ENCODE measurements at places on chromosomes 4 and X. TPM values are rescaled to one million over a fixed set of nuclear protein-coding genes. Genes with fewer than 3 reads are reported as not detected.

DNA sequence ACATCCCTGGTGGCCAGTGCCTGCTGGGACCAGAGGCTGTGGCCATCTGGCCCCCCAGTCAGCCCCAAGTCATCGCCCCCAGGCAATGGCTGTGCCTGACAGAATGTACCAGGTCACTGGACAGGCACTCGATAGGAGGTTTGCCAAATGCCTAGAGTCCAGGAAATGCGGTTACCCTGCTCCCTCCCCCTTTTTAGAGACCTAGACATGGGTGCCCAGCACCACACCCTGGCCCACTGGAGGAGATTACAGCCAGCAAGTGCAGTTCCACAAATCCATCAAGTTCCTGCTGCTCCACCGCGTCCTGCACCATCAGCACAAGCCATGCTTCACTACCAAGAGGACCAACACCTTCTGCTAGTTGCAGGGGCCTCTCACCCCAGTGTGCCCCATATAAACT, 16.2 kb upstream of the ZFX start:
- peaks cover 13% of the 10 kb centered on the region for H3K4me1 ChIP-seq
- no peak overlapping the region for H3K4me3 ChIP-seq
- no peaks in the 10 kb centered on the region for H3K27me3 ChIP-seq
- H3K27ac ChIP-seq: no peak overlapping the region

DNA sequence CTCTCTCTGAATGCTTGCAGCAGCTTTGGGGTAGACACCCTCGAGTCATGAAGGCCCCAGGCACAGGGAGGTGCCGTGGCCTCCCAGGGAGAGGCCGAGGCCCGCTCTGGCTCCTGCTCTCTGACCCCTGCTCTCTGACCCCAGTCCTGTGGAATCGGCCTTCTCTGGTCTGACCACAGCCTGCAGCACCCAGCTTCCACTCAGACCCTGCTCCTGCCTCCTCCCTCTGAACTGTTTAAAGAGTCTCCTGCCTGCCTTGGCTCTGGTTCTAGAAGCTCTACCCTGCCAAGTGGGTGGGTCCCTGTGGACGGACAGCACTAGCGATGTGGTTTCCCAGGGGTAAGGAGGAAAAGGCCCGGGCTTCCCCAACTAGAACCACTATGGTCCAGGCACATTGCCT, 78.2 kb upstream of the TMEM150C start:
- no peaks in the 10 kb centered on the region for H3K4me1 ChIP-seq
- H3K36me3 ChIP-seq: no peaks in the 10 kb centered on the region
- no peak overlapping the region for H3K27ac ChIP-seq
- no peak overlapping the region for H3K4me3 ChIP-seq

- H3K4me1 ChIP-seq: no peaks in the 10 kb centered on the region
- H3K36me3 ChIP-seq: no peaks in the 10 kb centered on the region
- H3K27ac ChIP-seq: no peak overlapping the region
Observed at GRCh38 chrX:149296092-149296491, 209.0 kb downstream of the IDS start.

- peak; percentile 54 for DNase-seq
- peak overlapping the region; percentile 86 for H3K4me3 ChIP-seq
- no peak overlapping the region for H3K27ac ChIP-seq
- H3K27me3 ChIP-seq: peaks cover 21% of the 10 kb centered on the region
- peaks cover 16% of the 10 kb centered on the region for H3K4me1 ChIP-seq
Observed at GRCh38 chr4:153465615-153466080, 512 bp upstream of the TMEM131L start.

GRCh38 chr4:134018846-134019245, 182.7 kb downstream of the PABPC4L start:
- no peaks in the 10 kb centered on the region for H3K36me3 ChIP-seq
- no peak for DNase-seq
- no peaks in the 10 kb centered on the region for H3K4me1 ChIP-seq
- H3K4me3 ChIP-seq: no peak overlapping the region
- no peaks in the 10 kb centered on the region for H3K27me3 ChIP-seq

DNA sequence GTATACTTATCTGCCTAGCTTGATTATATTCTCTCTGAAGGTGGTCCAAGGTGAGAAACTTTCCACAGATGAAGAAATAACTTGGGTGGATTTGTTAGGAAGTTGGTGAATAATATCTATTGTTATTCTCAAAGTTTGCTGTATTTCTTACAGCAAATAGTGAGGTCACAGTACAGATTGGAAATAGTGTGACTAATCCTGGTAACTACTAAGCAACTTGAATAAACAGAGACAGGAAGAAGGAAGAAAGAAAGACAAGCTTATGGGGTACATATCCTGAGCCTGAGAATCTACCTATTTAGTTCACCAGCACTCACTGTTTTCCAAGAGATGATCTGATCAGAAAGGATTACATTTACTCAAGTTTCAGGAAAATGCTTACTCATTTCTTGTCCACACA, 1416.1 kb downstream of the RPA4 start:
- no peak for DNase-seq
- peaks cover under 1% of the 10 kb centered on the region for H3K4me1 ChIP-seq
- H3K27ac ChIP-seq: no peak overlapping the region
- no peaks in the 10 kb centered on the region for H3K36me3 ChIP-seq
- no peaks in the 10 kb centered on the region for H3K27me3 ChIP-seq

GRCh38 chr4:67658302-67658701, 42.7 kb downstream of the UBA6 start:
- H3K4me1 ChIP-seq: no peaks in the 10 kb centered on the region
- no peak overlapping the region for H3K4me3 ChIP-seq
- H3K36me3 ChIP-seq: peaks cover 45% of the 10 kb centered on the region

GRCh38 chr4:498328-498904, 540 bp downstream of the ZNF721 start:
- no peak overlapping the region for H3K27ac ChIP-seq
- H3K36me3 ChIP-seq: peaks cover 5% of the 10 kb centered on the region
- peak overlapping the region; percentile 86 for H3K4me3 ChIP-seq
- no peaks in the 10 kb centered on the region for H3K27me3 ChIP-seq
- DNase-seq: no peak

DNA sequence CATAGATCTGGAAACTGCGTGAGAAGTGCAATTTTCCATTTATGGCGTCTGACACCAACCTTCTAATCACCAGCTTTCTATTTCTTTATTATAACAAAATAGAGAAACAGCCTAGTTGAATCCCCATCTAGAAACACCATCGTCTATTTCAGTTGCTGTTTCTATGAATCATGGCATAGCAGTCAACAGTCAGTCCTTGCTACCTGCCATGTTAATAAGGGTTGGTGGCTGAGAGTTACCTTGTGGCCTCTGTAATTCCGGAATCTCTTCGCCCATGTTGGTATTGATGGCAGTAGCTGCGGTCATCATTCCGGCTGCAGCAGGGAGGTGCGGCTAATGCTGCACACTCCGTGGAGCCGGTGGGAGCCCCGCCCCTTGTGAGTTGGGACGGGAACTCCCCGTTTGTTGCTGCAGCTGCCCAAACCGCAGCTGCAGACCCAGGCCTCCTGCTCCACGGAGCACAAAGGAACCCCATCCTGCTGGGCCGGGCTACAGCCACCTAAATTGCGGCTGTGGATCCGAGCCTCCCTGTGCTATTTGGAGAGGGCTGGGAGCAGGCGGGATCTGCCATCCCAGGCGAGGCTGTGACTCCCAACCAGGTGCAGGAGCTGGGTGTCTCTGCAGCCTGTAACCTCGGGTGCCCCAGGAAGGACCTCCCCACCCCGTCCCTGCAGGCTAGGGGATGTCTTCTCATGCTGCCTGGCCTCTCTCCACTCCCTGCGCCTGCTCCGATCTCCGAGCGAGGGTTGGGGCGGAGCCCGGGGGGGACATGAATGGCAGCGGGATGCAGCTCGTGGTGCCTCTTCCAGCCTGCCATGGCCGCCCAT, 115.4 kb upstream of the STK26 start:
- H3K36me3 ChIP-seq: no peaks in the 10 kb centered on the region
- H3K4me1 ChIP-seq: no peaks in the 10 kb centered on the region
- H3K27me3 ChIP-seq: no peaks in the 10 kb centered on the region
- DNase-seq: peak; percentile 4
- H3K27ac ChIP-seq: no peak overlapping the region

Gene GPR82
- not detected for total RNA-seq

Gene PRPS2
- total RNA-seq: 21.6 TPM

Gene ZFYVE28
- 0.93 TPM for total RNA-seq

Gene SOD3
- total RNA-seq: 1.6 TPM

Gene CC2D2A
- 18.9 TPM for total RNA-seq

Gene NLRP2B
- total RNA-seq: not detected

Data from neural progenitor cell (in vitro differentiated cells).